GM20000 (cell line): ENCODE measurements at places on chromosomes 2 and 18.

DNA sequence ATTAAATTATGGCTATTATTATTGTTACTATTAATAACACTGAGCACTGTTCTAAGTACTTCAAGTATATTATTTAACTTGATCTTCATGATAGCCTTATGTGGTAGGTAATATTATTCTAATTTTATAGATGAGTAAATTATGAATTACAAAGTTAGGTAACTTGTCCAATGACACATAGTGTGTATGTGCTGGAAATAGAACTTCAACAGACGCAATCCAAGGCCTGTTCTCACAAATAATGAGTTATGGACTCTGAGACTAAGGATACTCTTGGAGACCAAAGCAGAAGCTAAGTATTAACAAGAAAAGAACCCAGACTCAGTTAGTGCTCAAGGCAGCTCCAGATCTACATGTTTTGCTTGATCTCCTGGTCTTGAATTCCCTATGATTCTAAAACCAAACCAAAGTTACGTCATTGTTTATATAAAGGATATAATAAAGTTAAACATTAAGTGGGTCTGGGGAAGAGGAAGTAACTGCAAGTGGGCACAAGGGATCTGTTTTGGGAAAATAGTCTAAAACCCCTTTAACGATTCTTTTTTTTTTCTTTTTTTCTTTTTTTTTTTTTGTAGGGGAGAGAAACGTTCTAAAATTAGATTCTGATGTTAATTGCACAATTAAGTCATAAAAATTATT lies 211.3 kb downstream of the ERBB4 start:
- no peak for DNase-seq

GRCh38 chr2:27501042-27501441 lies 4.4 kb downstream of the GCKR start:
- DNase-seq: no peak

DNA sequence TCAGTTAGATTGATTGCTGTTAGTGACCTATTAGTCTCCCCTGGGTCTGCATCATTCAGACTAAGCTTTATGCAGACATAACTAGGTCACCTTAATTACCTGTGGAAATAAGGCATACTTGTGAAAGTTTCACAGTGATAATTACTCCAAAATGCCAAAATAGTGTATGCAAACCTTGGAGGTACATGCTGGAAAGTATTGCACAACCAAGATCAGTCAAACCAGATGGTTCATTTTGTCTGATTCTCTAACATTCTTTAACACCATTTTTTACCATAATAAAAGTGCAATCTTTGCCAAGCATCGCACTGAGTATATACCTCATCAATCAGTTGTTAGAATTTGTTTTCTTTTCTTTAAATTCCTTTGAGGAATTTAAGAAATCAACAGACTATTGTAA lies 186.3 kb upstream of the TMEFF2 start:
- DNase-seq: no peak

- DNase-seq: no peak
Observed at GRCh38 chr2:77232909-77233425, 289.2 kb downstream of the LRRTM4 start.

DNA sequence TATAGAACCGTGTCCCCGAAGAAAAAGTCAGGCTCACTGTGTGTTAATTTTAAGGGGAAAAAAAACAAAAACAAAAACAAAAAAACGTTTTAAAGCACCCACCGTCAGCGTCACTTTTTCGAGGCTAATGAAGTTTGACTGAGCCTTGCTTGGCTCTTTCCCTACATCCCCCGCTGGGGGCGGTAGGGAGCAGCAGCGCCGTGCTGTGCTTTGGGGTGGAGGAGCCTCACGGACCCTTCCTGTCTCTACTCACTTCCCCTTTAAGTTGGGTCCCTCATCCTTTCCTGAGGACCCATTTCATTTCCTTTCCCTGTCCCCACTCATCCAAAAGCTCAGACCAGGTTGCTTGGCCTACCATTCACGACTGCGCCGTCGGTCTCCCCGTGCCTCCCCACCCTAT lies 82.8 kb upstream of the RPL31 start:
- peak; percentile 22 for DNase-seq

DNA sequence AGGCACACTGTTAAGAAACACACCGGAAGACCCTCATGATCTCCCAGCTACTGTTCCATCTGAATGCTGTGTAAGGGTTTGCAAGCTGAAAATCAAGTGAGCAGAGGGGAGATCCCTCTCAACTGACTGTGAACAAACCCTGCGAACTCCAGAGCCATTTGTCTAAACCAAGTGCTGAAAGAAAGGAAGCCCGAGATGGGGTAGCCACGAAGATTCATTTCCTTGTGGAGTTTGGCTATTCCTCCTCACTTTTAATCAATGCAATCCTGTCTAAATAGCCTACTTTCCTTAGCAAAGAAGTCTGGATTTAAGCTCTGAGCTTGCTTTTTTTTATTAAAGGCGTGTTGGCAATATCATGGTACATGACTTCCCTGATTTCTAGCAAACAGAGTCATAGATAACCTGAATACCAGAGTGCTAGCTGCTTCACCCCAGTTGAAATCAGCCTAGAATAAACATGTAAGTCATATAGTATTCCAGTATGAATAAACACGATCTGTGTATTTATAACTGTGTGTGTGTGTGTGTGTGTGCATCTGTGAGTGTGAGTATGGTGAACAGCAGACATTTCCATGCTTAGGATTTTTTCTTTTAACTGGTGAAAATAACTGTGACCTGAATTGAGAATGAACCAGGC lies 365.2 kb downstream of the ZNF521 start:
- no peak for DNase-seq
